Activated T-helper 1 cell treated with anti-CD3 and anti-CD28 coated beads, Interleukin-12 subunit alpha, Interleukin-12 subunit beta, Interleukin-2, Interleukin-4 antibody, amounts not matched to agents 30 ng/mL and 10 ng/mL and 1 ng/mL, durations not matched to agents 14 hours and 24 hours and 36 hours (primary cell): ENCODE measurements at places on chromosomes 13 and 19. TPM values are rescaled to one million over a fixed set of nuclear protein-coding genes. Genes with fewer than 3 reads are reported as not detected.

The TTC9B gene
- total RNA-seq: not detected in 2 replicates

The ATP4B gene
- not detected in 2 replicates for total RNA-seq

The SELENOV gene
- not detected in 2 replicates for total RNA-seq

The ZNF534 gene
- not detected in 2 replicates for total RNA-seq

DNA sequence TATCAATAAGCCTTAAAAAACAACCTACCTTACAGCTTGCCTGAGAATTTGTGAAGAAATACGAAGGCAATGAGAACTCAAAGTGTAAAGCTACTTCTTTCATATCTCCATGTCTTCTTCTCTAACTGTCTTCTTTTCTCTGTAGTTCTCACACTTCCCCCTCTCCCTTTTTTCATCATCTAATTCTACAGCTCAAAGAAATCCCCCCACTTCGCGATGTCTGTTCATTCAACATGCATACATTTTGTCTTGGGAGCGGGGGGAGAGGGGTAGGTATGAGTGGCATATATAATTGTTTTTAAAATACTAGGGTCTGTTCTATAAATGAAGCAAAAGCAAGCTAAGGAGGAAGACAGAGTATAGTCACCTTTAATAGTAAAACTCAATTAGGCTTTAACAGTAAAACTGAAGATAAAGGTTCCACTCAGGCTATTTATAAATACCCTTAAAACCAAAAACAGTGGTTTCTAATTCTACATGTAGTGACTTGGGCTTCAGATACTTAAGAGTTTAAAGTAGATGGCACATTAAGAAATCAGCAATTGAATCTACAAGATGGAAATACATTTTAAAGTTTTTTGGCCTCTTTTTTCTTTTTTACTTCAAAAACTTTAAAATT, 106.9 kb downstream of the KLF12 start:
- no peak for DNase-seq

- DNase-seq: no peak
Measured at GRCh38 chr13:33263976-33264619, 21.5 kb downstream of the STARD13 start.

DNA sequence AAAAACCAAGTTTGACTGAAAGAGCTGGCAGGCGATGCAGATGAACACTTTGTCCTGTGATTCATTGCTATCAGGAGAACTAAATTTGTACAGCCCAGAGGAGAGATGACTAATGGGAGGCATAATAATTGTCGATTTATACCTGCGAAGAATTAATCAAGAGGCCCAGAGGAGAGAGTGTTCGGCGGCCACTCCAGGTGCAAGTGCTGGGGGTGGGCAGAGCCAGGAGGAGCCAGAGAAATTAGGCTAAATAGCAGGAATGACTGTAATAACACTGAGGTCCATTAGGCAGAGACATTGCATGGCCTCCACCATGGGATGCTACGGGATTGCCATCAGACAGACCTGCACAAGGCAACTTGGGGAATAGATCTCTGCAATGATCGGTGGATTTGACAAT, 107.7 kb upstream of the UQCRFS1 start:
- no peak for DNase-seq

- peak; percentile 98 for DNase-seq
Measured at GRCh38 chr19:12945479-12946091, at the start of gene RAD23A. Gene RAD23A, plus strand, starts transcription at chr19:12945862. Its CDS starts 87 bp downstream, at chr19:12945949.

DNA sequence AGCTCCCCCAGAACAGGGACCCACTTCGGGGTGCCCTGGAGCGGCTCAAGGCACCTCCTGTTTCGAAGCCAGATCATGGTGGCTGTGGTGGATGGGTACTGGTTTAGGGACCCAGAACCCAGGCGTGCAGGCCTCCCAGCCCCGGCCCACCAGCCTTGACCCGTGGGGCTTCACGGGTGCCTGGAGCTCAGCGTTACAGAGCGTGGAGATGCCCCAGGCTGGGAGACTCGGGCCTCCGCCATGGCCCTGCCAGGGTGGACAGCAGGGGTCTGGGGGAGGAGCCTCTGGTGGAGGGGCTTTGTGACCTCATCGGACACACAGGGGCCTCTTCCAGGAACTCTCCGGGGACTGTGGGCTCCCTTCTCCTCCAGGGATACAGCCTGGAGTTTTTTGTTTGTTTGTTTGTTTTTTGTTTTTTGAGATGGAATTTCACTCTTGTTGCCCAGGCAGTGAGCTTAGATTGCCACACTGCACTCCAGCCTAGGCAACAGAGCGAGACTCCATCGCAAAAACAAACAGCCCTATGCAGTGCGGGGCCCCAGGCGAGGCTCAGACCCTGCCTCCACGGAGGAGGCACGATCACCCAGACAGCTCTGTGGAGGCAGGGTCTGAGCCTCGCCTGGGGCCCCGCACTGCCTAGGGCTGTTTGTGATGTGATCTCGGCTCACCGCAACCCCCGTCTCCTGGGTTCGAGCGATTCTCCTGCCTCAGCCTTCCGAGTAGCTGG, at the start of gene GARIN5B:
GARIN5B (minus strand) TSS at position 271 of the 727 bp plus-strand sequence; CDS start at position 77, 194 bp downstream.
- no peak for DNase-seq

DNA sequence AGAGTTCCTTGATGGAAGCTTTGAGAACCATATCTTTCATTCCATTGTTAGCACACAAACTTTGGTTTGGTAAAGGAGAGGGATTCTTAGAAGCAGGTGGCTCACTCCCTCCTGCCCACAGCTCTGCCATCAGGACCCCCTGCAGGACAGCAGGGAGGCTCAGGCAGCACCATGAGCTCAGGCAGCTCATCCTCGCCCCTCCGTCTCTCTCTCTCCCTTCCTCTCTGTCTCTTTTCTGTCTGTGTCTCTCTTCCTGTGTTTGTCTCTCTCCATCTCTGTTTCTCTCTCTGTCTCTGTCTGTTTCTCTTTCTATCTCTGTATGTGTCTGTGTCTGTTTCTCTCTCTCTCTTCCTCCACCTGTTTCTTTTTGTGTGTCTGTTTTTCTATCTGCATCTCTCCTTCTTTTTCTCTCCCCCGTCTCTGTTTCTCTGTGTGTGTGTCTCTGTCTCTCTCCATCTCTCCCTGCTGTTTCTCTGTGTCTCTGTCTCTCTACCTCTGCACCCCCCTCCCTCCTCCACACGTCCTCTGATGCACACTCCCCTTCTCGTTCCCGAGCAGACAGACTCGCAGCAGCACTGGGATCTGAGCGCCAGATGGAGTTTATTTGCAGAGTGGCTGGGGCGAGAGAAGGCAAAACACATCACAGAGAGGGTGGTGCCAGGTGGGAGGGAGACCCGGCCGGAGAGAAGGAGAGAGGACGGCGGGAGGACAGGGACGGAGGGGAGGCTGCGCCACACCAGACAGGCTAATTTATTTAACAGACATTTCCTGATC, 8.7 kb downstream of the SBK2 start:
- no peak for DNase-seq

DNA sequence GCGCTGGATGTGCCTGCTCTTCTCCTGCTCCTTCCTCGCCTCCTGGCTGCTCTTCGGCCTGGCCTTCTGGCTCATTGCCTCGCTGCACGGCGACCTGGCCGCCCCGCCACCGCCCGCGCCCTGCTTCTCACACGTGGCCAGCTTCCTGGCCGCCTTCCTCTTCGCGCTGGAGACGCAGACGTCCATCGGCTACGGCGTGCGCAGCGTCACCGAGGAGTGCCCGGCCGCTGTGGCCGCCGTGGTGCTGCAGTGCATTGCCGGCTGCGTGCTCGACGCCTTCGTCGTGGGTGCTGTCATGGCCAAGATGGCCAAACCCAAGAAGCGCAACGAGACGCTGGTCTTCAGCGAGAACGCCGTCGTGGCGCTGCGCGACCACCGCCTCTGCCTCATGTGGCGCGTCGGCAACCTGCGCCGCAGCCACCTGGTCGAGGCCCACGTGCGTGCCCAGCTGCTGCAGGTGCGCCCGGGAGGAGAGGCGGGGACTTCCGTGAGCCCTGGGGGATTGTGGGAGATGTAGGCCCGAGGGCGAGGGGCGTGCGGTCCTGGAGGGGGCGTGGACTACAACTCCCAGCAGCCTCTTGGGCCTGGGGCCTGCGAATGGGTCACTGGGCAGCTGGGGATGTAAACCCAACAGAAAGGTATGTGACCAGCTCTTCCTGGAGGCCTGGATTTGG, 6.7 kb downstream of the KCNJ14 start:
- no peak for DNase-seq

DNA sequence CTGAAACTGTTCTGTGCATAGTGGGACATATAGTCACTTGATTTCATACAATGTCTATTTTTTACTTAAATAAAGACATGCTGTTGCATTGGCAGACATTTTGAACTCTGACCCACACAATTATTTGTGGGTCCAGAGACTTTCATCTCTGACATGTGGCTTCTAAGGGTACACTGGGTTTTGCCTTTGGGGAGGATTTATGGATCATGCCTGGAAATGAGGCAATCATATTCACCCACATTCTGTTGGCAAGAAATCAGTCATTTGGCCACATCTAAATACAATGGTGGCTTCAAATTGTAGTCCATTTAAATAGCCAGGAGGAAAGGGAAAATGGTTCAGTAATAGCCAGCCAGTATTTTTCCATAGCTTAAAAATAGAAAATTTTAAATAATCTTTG, 238.3 kb upstream of the KLF12 start:
- DNase-seq: no peak

- DNase-seq: no peak
Measured at GRCh38 chr19:29934781-29935180, 7.3 kb upstream of the URI1 start.

DNA sequence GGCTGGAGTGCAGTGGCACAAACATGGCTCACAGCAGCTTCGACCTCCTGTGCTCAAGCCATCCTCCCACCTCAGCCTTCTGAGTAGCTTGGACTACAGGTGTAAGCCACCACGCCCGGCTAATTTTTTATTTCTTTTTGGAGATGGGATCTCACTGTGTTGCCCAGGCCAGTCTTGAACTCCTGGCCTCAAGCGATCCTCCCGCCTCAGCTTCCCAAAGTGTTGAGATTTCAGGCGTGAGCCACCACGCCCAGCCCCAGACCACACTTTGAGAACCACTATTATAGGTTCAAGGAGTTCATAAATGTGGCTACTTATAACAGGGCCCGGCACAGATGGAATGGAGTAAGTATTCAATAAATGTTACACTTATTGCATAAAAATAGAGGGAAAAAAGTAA, 3.3 kb upstream of the SCN1B start:
- no peak for DNase-seq
